Stimulated activated CD4-positive, alpha-beta T cell treated with anti-CD3 and anti-CD28 coated beads, Interleukin-15, amount 100 ng/mL, for 48 hours (primary cell): ENCODE measurements at places on chromosomes 6 and 20.
A peak's percentile ranks its signal among the peaks of the same experiment; 100 is the strongest.

DNA sequence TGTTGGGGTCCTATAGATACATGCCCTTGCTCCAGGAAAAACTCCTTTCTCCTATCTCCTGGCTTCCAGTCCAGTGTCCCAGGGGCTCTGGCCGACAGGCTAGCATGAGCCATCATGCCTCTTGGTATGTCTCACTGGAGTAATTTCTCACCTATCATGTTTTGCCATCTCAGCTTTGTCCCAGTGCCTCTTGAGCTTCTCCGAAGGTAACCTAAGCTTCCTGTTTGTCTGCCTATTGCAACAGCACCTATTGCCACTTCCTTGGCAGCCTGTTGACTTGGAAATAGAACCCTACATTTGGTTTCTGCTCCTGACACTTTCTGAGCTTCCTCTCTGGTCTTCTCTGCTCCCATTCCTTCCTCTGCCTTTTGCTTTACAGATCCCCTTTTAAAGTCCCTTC is 197.7 kb downstream of the KCNQ5 start:
- no peak for DNase-seq

GRCh38 chr6:21885111-21885510 is 291.6 kb downstream of the SOX4 start:
- no peak for DNase-seq

GRCh38 chr20:4829514-4830215 is 108.0 kb downstream of the PRND start:
- DNase-seq, result no peak

GRCh38 chr6:44800171-44800783 is 412.8 kb downstream of the CDC5L start:
- no peak for DNase-seq

GRCh38 chr6:133951881-133952814 is 876 bp upstream of the TBPL1 start:
- peak; percentile 9 for DNase-seq

DNA sequence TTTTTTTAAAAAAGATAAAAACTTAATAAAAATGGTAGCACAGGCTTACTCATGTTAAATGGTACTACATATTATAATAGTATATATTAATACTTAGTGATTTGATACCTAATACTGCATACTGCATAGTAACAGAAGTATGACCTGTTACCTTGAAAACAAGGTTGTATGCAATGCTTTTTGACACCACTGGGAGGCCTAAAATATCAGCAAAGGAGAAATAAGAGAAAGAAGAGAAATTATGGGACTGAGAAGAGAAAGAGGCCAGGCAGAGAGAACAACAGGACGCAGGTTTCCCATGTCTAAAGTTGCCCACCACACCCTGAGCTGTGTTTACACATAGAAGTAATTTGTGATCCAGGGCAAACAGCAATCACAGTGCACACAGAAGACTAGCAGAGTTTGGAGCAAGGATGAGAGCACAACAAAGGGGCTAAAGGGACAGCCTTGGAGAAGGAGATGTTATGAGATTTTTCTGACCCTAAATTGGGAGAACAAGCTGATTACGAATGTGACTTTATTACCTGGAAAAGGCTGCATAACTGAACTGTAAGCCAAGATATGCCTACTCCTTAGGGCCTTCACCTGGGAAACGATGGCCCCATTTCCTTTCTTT is 73.2 kb downstream of the ROS1 start:
- no peak for DNase-seq

- DNase-seq, result no peak
Measured at GRCh38 chr20:47309394-47309793, 47.1 kb downstream of the ZMYND8 start.

- DNase-seq, result no peak
Measured at GRCh38 chr6:38279963-38280588, 359.7 kb downstream of the BTBD9 start.

- DNase-seq, result no peak
Measured at GRCh38 chr6:3776881-3777507, 25.5 kb upstream of the PXDC1 start.

- DNase-seq, result no peak
Measured at GRCh38 chr20:62899633-62900051, 26.7 kb downstream of the DIDO1 start.

DNA sequence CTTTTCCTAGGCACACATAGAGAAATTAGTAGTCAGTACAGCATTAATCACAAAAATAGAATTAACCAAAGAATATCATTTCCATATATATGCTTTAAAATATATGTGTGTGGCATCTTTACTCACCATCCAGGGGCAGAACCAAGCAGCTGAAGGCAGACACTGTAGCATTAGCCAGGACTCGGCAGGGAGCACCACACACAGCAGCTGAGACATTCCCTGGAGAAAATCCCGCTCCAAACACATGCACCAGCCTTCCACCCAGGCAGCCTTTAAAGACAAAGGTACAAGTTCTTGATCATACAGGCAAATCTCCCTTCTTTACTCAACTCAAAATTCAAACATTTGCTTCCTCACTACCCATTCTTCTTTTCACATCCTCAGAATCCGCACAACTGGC is 64.7 kb downstream of the PKHD1 start:
- no peak for DNase-seq

DNA sequence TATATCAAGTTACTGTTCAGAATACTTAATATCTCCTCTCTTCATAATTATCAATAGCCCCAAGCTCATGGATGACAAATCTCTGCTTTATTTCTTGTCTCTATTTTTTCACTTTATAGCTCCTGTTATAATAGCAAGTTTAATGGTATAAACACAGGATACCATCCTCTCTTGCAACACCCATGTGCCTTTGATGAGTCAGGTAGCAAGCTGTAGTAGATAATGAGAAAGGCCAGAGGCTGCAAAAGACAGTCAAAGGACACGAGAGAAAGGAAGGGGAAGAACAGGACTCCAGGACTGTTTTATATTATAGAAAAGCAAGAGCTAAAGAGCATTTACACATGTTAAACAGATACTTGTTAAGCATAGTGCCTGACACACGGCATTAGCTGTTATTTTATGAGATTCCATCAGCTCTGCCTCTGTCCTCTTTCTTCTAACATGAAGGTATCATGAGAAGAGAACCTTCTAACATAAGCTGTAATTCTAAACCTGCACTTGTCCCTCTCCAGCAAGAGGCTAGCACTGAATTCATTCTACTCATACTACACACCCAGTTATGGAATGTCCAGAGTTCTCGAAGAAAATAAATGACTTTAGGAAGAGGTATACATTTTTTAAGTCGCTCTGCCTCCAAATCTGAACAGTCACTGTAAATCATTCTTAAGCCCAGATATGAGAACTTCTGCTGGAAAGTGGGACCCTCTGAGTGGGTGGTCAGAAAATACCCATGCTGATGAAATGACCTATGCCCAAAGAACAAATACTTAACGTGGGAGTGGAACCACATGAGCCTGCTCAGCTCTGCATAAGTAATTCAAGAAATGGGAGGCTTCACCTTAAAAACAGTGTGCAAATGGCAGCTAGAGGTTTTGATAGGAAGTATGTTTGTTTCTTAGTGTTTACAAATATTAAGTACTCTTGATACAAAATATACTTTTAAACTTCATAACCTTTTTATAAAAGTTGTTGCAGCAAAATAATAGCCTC is 45.0 kb downstream of the NT5E start:
- no peak for DNase-seq

DNA sequence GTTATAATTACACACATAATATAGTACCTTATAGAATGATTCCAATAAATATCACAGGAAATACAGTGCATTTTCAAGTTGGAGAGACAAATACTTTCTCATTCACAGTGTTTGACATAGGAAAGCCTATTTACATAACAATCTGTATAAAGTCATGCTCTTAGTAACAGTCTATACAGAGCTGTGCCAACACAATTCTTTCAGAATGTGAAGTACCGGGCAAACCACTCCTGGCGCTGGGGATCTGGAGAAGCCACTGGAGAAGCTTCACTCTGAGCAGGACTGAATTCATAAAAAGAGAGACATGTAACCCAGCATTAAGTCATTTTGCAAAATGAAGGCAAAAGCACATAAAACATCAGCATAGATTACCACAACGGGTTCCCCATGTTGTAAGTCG is 24.9 kb upstream of the MCM9 start:
- no peak for DNase-seq

DNA sequence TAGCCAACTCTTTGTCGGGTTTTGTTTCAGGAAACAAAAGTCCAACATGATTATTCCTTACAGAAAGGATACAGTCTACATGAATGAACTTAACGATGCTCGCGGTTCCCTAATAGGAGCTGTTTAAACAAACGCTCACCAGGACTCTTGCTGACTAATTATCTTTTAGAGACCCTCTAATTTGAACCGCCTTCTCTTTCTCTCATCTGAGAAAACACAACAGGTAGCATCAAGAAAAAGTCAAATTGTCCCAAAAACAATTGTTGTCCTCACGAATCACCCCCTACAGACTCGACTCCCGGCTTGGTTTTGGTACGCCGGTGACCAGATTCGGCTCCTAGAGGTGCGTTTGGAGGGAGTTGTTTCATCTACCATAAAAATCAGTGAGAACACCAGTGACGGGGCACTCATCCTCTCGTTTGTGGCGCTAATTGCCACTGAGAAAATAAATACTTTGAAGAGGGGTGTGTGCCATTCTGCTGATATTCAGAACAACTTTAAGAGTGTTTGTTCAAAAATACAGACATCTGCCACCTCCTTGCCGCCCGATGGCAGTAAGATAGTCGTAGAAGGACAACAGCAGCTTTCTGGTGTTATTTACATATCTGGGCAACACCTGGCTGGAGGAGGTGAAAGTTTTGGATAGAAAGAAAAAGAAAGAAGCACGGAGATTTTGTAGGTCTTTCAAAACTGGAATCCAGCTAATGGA is 1.1 kb upstream of the SIM1 start:
- no peak for DNase-seq

GRCh38 chr20:53567379-53567917 is 26.2 kb downstream of the ZNF217 start:
- DNase-seq, result no peak

GRCh38 chr6:85468326-85468725 is 18.4 kb downstream of the NT5E start:
- DNase-seq, result no peak

- no peak for DNase-seq
Measured at GRCh38 chr6:9517806-9518205, 897.1 kb downstream of the TFAP2A start.

DNA sequence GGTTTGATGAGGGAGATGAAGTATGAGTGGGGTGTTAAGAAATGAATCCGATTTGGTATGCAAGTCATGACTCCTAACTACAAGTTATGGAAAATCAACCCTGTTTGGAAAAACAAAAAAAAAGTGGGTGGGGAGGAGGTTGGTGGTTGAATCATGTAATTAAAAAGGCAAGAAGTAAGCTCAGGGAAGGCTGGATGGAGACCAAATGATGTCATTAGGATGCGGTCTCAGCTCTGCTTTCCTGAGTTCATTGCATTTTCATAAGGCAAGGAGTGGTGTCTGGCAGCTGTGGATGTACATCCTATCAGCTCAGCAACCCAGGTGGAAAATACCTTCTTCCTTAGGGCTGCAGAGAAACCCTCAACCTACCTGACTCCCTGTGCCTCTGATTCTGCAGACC is 60.4 kb upstream of the AKAP12 start:
- no peak for DNase-seq

DNA sequence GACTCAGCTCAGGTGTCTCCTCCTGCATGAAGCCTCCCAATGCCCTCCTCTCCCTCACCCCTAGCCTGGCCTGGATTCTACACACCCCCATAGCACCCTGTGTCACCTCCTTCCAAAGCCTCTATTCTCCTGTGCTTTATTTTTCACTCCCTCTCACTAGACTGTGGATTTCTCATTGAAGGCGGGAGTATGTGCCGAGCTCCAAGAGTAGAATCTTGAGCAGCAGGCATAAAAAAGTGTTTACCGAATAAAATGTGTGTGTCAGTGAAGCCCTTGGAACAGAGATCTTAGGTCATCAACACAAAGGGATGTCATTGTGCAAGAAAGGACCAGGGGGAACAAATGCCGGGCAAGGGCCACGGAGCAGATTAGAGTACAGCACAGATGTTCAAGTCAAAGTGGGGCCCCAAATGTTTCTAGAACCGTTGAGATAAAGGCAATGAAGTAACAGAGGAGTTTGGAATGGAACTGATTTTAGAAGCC is 106.1 kb upstream of the TMEM170B start:
- DNase-seq, result no peak

GRCh38 chr20:29689411-29690225 is 1567.8 kb upstream of the DEFB115 start:
- peak; percentile 20 for DNase-seq

GRCh38 chr6:87902383-87902782 is 145.3 kb upstream of the SPACA1 start:
- DNase-seq, result no peak
